ENCODE measurements at places on chromosomes 3 and 15.

GRCh38 chr3:62057339-62058047, 315.9 kb downstream of the FEZF2 start:
- no peak for DNase-seq

DNA sequence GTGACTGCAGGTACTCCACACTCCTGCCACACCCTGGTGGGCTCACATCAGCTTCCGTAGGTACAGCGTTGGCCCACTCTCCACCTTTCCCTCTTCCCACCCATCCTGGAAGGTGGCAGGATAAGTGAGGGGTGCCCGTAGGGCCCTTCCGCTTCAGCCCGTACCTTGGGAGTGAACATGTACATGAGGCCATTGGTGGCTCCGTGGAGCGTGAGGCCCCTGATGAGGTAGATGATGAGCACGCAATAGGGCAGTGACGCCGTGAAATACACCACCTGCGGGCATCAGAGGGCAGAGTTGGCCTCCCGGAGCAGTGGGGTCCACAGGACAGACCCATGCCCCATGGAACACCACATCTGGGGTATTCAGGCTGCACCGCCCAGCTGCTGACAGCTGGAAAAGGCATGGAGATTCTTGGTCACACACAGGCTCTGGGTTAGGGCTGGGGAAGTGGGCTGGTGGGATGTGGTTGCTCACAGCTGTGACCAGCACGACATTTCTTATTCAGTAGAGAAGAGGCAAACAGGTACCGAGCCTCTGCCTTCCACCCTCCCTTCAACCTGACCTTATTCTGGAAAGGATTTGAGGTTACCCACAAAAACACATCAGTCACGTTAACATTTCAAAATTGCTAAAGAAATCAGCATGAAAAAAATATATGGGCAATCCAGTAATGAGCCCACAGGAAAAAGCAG, 23.8 kb downstream of the SLC6A20 start:
- no peak for DNase-seq

- DNase-seq = no peak
These were observed 462.1 kb downstream of the MFSD1 start for GRCh38 chr3:159263750-159264553.

- DNase-seq = no peak
These were observed 11.4 kb downstream of the MAN2A2 start for GRCh38 chr15:90914305-90915080.

GRCh38 chr3:31503456-31503855, 29.3 kb upstream of the STT3B start:
- no peak for DNase-seq

- DNase-seq = no peak
These were observed 82.0 kb downstream of the GPR156 start for GRCh38 chr3:120203016-120203415.

DNA sequence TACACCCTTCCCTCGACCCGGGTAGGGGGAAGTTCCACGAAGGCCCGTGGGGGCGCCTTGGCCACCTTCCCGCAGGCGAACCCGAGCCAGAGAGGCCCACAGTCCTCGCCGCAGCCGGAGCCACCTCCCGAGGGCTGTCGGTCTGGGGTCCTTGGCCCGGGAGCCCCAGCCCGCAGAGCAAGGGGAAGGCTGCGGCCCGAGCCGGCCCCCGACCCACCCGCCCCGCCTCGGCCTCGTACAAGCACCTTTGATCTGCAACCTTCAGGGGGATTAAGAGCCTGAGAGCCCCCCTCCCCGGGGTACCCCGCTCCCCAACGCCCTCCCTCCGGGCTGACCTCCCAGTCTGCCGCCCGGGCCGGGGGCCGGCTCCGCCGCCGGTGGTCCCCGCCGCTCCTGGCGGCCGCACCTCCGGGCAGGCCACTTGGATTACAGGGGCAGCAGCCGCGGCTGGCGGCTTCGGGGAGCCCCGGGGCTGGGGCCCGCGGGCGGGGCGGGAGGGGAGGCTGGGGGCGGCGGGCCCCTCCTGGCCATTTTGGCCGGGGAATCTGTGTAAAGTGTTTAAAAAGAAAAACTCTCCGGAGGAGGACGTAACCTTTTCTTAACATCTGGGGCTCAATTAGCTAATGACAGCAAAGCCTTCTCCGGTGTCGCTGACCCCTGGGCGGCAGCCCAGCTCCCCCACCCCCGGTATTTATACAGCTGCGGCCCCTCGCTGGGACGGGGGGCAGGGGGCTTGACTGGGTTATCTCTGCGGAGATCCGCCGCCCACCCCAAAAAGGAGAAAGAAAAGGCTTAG, 40.2 kb downstream of the EPHB3 start:
- no peak for DNase-seq

- DNase-seq = no peak
These were observed 525 bp downstream of the NPTN start for GRCh38 chr15:73632670-73633058.

- no peak for DNase-seq
These were observed 30.7 kb downstream of the LMCD1 start for GRCh38 chr3:8532251-8532871.

GRCh38 chr15:51366920-51367319, 25.5 kb downstream of the GLDN start:
- no peak for DNase-seq
